ENCODE measurements at places on chromosomes 16 and 17. TPM values are rescaled to one million over a fixed set of nuclear protein-coding genes. Genes with fewer than 3 reads are reported as not detected.

DNA sequence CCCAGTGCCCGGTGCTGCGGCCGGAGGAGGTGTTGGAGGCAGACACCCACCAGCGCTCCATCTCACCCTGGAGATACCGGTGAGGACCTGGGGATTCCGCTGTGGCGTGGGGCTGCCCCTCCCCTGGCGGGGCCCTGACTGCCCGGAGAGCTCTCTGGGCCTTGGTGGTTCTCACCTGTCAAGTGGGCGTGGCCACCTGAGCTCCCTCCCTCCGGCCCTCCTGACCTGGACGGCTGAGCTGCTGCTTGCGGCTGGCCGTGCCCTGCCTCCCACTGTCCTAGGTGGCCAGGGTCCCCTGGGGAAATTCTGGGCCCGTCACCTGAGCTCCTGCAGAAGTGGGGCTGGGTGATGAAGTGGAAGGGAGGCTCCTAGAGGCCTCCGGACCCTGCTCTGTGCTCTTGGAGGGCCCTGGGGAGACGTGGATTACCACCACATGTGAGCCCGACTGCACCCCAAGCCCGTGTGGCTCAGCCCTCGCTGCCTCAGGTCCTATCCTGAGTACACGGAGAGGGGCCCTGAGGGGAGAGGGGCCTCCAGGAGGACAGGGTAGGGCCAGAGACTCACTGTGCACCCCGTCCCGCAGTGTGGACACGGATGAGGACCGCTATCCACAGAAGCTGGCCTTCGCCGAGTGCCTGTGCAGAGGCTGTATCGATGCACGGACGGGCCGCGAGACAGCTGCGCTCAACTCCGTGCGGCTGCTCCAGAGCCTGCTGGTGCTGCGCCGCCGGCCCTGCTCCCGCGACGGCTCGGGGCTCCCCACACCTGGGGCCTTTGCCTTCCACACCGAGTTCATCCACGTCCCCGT, 1.1 kb downstream of the IL17C start:
- no peak for DNase-seq

DNA sequence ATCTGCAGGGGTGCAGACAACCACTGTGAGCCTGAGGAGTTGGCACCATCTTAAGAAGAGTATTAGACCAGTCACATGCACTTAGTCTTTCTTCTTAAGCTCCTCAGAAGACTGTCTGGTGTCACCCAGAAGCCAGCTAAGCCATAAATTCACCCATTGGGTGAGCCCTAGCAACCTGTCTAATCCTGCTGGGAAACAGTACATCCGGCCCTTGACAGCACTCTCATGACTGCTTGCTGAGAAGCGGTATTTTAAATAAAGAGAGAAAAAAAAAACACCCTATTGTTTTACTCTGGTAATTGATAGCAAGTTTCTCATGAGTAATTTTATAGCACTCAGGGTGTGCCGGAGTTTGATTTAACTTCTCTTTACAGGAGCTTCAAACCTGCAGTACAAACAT, 134.7 kb downstream of the SOX9 start:
- no peak for DNase-seq

DNA sequence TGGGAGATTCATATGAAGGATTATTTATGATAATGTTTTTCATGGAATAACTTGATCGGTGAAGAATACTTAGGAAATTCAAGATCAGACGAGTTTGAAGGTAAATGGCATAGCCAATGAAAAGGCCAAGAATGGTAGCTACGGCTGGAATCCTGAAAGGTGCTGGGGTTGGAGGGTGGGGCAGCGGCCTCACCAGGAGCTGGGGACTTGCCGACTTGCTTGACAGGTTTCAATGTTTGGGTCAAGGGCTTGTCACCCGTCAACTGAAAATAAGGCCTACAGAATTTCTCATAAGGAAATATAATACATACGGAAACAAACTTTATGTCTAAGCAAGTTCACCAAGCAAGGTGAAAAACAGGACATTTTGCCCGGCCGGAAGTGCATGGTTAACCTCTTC, 9.9 kb downstream of the CRYM start:
- DNase-seq: no peak

- DNase-seq: no peak
Observed at GRCh38 chr17:8048236-8048635, 9.4 kb downstream of the ALOX15B start.

- no peak for DNase-seq
Observed at GRCh38 chr17:82014432-82014831, 8.2 kb downstream of the CENPX start.

Gene NPIPB2
- 9.4 TPM for total RNA-seq

Gene OR1F1
- total RNA-seq: not detected

Measured in CD8-positive, alpha-beta memory T cell (primary cell).